ENCODE measurements at places on chromosomes 7 and 10.

- no peak for DNase-seq
Observed at GRCh38 chr10:97508342-97508741, 9.6 kb downstream of the UBTD1 start.

- no peak for DNase-seq
Observed at GRCh38 chr7:127995881-127996215, 35.4 kb downstream of the LRRC4 start.

GRCh38 chr7:11517853-11518252 is 314.1 kb downstream of the THSD7A start:
- DNase-seq = no peak

GRCh38 chr10:91742229-91742628 is 56.0 kb upstream of the TNKS2 start:
- no peak for DNase-seq

DNA sequence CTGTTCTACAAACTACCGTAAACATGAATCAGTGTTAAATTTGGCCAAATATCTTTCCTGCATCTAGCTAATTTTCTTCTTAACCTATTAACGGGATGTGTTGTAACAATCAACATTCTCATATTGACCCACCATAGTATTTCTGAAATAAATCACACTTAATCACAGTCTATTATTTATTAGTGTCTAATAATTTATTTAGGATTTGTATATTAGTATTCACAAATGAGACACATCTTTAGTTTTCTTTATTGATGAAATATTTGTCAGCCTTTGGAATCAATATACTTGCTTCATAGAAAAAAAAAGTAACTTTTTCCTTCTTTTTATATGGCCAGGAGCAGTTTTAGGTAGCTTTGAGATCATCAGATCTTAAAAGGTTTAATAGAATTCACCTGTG is 4.6 kb downstream of the GIMAP7 start:
- DNase-seq = no peak

GRCh38 chr7:148505645-148506375 is 84.8 kb upstream of the C7orf33 start:
- DNase-seq = no peak

- no peak for DNase-seq
Observed at GRCh38 chr7:128071801-128072200, 40.6 kb upstream of the LRRC4 start.

DNA sequence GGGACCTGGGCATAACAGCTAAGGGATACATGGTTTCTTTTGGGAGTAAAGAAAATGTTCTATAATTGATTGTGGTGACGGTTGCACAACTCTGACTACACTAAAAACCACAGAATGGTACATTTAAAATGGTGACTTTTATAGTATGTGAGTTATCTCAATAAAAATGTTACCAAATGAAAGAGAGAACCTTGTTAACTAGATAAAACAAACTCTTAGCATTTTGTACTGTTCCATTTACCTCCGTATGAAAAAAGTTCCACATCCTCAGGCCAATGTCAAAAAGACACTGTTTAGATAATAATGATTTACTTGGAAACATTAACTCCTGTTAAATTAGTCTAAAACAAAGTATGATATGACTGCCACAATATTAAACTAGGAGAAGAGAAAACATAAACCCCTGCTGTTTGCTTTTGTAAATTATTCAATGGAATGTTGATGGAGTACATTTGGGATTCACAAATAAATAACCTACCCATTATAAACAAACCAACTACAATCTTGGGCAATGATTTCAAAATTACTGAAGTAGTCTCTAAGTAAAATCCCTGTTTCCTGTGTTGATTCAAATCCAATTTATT is 60.7 kb downstream of the SMURF1 start:
- DNase-seq = no peak

DNA sequence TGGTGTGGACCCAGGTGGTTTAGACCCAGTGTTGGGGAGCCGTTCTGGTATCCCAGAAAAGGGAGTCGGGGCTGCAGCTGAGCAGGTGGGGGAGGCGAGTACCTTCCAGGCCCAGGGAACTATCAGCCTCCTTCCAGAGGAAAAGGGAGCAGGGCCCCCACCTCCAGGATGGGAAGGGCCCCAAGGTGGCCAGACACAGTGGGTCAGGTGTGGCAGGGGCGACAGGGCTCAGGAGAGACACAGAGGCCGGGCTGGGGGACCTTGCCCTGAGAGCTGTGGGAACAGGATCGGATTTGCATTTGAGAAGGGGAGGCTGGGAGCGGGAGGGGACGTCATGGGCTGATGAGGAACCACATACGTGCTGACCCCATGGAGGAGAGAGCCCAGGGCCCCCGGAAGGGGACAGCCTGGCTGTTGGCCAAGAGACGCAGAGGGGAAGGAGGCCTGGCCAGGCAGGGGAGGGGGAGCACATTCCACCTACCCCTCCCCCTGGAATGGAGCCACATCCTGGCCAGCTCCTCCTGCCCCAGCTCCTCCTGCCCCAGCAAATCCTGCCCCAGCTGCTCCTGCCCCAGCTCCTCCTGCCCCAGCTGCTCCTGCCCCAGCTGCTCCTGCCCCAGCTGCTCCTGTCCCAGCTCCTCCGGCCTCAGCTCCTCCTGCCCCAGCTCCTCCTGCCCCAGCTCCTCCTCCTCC is 9.7 kb upstream of the TTYH3 start:
- no peak for DNase-seq

DNA sequence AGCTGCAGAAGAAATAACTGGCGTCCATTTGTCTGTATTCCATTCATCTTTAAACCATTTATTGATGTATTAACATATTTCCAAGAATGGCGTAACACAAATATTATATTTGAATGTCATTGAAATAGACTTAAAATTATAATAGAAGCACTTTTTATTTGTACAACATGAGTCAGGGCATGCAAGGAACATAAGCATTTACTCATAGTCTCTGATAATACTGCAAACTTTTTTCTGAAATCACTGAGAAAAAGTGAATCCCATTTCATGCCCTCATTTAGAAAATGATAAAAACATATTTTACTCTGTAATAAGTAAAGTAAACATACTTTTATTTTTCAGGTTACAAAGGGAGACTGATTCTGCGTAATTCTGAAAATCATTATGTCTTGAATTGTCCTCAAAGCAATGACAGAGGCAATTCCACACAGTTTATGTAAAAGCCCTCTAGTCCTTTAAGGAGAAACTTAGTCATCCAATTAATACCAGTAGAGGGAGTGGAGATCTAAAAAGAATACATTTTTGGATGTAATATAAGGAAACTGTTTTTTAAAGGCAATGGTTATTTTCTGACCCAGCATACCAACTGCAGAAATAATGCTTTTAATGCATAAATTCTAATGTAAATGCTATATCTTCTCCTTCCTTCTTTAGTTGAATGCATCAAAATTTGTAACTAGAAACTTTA is 58.1 kb downstream of the AGMO start:
- DNase-seq = no peak

- no peak for DNase-seq
Observed at GRCh38 chr10:33377658-33378025, 43.2 kb upstream of the NRP1 start.

DNA sequence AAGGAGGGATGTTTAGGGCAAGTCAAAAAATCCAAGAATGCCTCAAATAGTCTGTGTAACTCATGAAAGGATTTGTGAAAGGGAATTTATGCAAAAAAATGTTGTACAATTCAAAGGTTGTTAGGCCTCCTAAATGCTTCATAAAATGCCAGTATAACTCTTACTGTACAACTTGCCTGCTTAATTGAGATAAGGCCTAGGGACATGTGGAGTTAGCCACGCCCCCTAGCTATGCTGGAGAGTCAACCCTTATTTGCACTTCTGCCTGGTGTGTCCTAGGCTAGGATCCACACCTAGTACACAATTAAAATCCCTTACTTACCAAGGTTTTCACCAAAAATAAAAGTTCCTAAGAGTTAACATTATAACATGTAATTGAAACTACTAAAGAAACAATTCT is 77.2 kb downstream of the ZNF680 start:
- DNase-seq = no peak

- no peak for DNase-seq
Observed at GRCh38 chr10:69745698-69746097, 56.0 kb upstream of the COL13A1 start.

GRCh38 chr10:49768329-49768728 is 6.2 kb upstream of the OGDHL start:
- DNase-seq = no peak

DNA sequence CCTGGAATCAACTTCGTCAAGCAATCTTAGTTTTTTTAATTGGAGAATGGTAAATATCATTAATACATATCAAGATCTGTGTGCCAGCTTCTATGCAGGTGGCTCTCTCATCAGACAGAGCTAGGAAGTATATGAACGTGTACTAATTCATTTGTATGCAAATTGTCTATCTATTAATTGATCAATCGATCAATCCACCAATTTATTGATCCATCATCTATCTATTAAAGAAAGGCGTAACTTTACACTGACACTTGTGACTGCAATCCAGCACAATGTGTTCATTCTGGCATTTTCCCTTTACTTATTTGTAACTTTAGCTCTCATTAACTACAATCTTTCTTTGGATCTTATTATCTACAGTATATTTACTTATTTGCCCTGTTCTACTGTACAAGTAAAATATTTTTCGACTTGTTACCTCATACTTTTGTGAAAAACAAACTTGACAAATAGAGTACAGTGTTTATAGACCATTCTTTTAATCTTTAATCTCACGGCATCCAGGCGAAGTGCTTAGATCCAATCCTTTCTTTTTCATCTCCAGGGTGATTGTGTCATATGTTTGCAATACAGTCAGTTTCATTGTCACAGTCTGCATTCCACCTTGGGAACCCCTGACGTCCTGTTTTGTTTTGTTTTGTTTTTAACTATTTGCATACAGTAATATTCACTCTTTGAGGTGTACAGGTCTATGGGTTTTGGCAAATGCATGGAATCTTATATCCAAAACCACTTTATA is 22.0 kb upstream of the GHRHR start:
- no peak for DNase-seq

GRCh38 chr7:9125246-9125645 is 691.8 kb downstream of the NXPH1 start:
- DNase-seq = no peak

GRCh38 chr10:1187151-1187854 is 131.1 kb downstream of the WDR37 start:
- DNase-seq = no peak

- peak; percentile 27 for DNase-seq
Observed at GRCh38 chr10:45000752-45001380, at the start of gene ZNF22. Gene ZNF22 (plus strand): TSS chr10:45000923. CDS start chr10:45003369, 2,446 bp downstream.

DNA sequence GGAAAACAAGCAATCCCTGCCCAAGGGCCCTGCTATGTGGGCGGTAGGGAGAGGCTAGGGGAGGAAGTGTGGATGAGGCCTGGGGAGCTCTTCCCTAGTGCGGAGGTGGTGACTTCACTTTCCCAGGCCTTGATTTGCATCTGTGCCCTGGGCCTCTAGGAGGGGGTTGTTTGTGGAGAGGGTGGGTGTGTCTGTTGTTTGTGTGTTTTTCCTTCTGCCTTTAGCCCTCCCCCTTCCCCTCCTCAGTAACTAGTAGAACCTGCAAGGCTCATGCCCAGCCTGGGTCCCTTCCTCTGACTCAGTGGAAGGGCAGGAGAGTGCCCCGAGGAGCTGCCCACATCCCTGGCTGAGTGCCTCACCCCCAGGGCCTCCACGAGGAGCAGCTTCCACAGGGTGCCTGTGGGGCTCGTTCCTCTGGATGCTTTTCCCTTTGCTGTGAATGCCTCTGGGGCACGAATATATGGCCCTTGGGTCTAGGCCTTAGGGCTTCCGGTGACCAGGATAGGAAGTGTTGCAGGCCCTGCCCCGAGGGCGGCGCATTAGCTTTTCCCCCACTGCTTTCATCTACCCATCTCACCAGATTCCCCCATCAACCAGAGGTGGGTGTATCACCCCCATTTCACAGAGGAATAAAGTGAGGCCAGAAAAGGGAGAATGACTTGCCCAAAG is 89.4 kb upstream of the DUSP5 start:
- no peak for DNase-seq

- no peak for DNase-seq
Observed at GRCh38 chr10:6274040-6274439, 71.3 kb downstream of the PFKFB3 start.

- no peak for DNase-seq
Observed at GRCh38 chr7:3899559-3899991, 598.5 kb downstream of the SDK1 start.

- DNase-seq = no peak
Observed at GRCh38 chr10:110269374-110270318, 35.1 kb downstream of the SMNDC1 start.

All from NCI-H1105 (cell line).